Stimulated activated CD8-positive, alpha-beta memory T cell treated with anti-CD3 and anti-CD28 coated beads, Interleukin-4, amount 100 ng/mL, for 1 hour (primary cell): ENCODE measurements at places on chromosomes 7 and 10.

DNA sequence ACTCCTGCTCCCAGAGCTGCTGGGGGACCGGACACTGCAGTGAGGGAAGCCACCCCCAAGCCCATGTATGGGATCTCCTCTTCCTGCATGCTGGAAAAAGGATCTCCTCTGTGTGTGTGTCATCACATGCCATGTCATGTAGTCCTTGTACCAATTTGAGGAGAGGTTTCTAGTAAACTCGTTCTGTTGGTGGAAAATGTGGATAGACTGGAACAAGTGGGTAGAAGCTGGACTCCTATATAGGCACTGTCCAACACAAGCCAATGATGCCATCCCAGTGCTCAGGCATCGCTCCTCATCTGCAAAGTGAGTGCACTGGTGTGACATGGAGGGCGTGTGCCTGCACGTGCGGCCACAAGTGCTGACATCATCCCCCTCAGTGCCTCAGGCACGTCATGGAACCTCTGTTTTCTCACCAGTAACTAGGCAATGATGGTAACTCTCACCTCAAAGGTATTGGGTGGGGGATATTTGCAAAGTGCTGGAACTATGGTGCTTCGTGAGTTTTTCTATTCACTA lies 19.3 kb downstream of the MYO1G start:
- no peak for DNase-seq

DNA sequence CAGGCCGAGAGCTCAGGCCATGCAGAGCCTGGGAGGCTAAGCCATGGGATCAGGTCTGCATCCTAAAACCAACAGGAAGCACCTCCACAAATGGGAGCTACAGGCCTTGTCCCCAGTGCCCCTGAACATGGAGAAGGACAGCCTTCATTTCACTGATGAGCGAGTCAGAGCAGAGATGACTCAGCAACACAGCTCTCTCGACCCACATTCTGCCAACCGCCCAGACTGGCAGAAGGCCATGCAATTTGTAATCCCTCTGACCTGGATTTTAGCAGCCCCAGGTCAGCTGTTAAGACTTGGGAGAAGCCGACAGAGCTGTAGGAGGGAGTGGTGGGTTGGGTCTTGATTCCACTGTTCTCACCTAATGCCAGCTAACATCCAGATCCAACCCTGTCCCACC lies 25.5 kb downstream of the VOPP1 start:
- no peak for DNase-seq

DNA sequence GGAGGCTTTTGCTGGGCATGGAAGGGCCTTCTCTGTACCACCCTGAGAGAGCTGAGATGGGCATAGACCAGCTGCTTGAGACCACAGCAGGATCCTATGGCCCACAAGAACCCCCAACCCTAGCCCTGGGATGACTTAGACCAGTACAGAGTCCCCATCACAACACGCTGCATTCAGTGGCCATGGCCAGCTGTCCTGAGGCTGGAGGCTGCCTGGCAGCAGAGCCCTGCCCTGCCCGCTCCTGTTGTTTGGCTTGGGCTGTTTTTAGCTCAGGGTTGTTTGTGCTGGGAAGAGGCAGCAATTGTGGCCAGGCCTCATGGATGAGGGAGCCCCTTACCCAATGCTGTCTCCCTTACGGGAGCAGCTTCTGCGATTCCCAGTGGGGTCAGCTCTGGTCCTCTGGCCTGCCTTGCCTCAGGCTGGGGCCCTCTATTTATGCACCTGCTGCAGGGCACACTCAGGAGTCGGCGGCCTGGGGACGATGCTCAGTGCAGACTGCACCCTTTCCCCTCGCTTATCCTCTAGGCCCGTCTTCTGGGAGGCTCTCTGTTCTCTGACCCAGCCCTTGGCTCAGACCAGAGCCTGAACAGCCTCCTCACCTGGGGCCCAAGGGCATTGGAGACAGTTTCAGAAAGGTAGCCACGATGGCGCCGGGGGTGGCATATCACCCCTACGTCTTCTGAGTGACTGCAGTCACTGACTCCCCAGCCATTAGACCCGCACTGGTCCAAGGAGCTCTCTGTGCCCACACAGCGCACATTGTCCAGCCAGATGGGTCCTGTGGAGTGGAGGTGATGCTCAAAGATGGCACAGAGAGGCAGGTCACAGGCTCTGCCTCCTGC lies 6.3 kb downstream of the LOXL4 start:
- no peak for DNase-seq

GRCh38 chr10:13787015-13787421 lies 200.3 kb downstream of the PRPF18 start:
- peak; percentile 32 for DNase-seq

DNA sequence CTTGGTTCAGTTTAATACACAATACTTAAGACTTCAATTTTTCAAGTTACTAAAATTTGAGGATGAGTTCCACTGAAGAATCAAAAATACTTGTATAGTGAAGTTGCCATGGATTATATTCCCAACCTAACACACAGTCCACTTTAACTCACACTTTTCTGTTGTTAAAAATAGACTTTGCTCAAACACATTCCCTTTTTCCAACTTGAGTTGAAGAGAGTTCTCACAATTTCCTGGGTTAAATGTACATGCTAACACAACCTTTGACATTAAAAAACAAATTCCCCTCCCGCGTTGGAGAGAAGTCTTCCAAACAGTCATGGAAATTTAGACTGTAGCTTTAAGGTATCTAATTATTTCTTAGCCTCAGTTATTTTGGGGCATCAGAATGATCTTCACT lies 27.1 kb downstream of the SKIDA1 start:
- no peak for DNase-seq

GRCh38 chr7:122143376-122143750 lies 686 bp downstream of the AASS start:
- no peak for DNase-seq

- no peak for DNase-seq
Measured at GRCh38 chr10:56346845-56347415, 14.1 kb downstream of the ZWINT start.

- DNase-seq: no peak
Measured at GRCh38 chr10:131453721-131454634, 142.5 kb upstream of the TCERG1L start.
